ENCODE measurements at places on chromosomes 2 and 18.
A peak's percentile ranks its signal among the peaks of the same experiment; 100 is the strongest.

DNA sequence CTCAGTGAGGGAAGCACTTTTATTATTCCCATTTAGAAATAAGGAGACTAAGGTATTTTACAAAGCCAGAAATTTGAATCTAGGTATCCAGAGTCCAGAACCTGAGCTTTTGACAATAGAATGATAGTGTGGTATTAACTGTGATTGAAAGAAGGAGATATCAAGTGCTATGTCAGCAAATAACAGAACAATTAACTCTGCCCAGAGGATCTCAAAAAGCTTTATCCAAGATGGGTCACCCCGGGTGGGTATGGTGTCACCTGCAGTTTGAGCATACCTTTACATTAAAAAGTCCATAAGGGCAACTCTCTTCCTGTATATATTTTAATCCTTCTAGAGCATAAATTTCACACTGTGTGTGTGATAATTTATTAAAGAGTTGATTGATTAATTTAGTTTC is 105.4 kb downstream of the LRP1B start:
- H3K27ac ChIP-seq: no peak overlapping the region
- no peak overlapping the region for H3K4me3 ChIP-seq
- no peaks in the 10 kb centered on the region for H3K27me3 ChIP-seq
- no peak for DNase-seq
- H3K36me3 ChIP-seq: no peaks in the 10 kb centered on the region
- no peaks in the 10 kb centered on the region for H3K4me1 ChIP-seq

DNA sequence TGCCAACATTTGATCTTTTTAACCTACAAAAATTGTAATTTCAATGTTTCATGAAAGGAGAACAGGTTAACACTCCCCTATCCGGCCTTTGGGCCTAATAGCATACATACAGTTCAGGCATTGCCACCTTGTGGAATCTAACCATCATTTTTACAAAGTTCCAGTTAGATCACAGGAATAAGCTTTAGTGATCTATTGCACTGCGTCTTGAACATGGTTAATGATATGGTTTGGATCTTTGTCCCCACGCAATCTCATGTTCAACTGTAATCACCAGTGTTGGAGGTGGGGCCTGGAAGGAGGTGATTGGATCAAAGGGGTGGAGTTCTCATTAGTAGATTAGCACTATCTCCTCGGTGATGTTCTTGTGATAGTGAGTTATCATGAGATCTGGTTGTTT is 58.2 kb upstream of the NEUROD1 start:
- H3K4me1 ChIP-seq: no peaks in the 10 kb centered on the region
- no peaks in the 10 kb centered on the region for H3K36me3 ChIP-seq
- DNase-seq: no peak

GRCh38 chr2:62197011-62197924 is 1.4 kb downstream of the B3GNT2 start:
- no peaks in the 10 kb centered on the region for H3K27me3 ChIP-seq
- H3K4me1 ChIP-seq: peaks cover 64% of the 10 kb centered on the region
- no peaks in the 10 kb centered on the region for H3K36me3 ChIP-seq
- peak; percentile 73 for DNase-seq
- H3K27ac ChIP-seq: peak overlapping the region; percentile 87
- peak overlapping the region; percentile 90 for H3K4me3 ChIP-seq

DNA sequence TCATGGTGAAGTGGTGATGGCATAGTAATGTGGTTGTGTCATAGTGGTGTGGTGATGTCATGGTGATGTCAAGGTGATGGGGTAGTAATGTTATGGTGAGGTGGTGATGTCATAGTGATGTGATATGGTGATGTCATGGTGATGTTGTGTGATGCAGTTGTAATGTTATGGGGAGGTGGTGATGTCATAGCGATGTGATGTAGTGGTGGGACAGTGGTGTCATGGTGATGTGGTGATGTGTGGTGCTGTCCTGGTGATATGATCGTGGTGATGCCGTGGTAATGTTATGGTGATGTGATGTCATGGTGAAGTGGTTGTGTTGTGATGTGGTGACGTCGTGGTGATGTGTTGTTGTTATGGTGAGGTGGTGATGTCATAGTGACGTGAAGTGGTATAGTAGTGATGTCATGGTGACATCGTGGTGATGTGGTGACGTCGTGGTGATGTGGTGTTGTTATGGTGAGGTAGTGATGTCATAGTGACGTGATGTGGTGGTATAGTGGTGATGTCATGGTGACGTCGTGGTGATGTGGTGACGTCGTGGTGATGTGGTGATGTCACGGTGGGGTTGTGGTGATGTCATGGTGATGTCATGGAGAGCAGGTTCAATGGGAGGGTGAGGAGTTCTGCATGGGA is 242.7 kb upstream of the MYT1L start:
- no peak overlapping the region for H3K27ac ChIP-seq
- H3K4me1 ChIP-seq: no peaks in the 10 kb centered on the region
- H3K4me3 ChIP-seq: no peak overlapping the region

DNA sequence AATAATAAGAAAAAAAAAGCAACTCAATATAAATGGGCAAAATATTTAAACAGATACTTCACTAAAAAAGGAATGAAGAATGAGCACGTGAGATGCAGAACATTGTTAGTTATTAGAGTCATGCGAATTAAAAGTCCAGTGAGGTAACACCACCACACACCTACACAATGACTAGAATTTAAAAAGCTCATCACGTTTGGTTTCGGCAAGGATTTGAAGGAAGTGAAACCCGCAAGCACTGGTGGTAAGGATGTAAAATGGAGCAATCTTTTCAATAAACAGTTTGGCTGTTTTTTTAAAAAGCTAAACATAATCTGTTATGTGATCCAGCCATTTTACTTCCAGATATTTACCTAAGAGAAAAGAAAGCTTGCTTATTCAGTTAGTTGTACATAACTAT is 1181.6 kb upstream of the CELF4 start:
- no peak for DNase-seq
- no peaks in the 10 kb centered on the region for H3K36me3 ChIP-seq
- no peaks in the 10 kb centered on the region for H3K4me1 ChIP-seq
- H3K4me3 ChIP-seq: no peak overlapping the region
- H3K27ac ChIP-seq: no peak overlapping the region

DNA sequence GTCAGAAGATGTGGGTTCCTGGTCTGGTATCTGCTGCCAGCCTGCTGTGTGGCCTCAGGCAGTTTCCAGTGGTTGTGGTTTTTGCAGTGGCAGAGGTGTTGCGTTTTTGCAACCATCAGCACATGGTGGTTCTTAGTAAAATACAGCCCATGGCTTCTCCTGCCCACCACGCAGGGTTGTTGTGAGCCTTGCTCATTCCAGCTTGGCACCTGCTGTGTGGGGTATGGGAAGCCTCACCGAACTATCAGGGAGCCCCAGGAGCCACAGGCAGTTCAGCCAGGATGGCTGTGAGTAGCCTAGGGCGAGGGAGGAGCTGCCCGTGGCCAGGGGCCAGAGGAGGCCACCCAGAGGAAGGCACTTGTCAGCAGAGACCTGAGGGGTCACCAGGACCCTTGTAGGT is 9.8 kb downstream of the ARID5A start:
- H3K4me1 ChIP-seq: peaks cover 55% of the 10 kb centered on the region
- no peaks in the 10 kb centered on the region for H3K27me3 ChIP-seq
- H3K4me3 ChIP-seq: peak overlapping the region; percentile 19
- DNase-seq: no peak
- peak overlapping the region; percentile 21 for H3K27ac ChIP-seq
- H3K36me3 ChIP-seq: peaks cover 68% of the 10 kb centered on the region

GRCh38 chr2:47301277-47301618 is 101.7 kb upstream of the MSH2 start:
- peaks cover 7% of the 10 kb centered on the region for H3K27me3 ChIP-seq
- no peak overlapping the region for H3K4me3 ChIP-seq
- no peaks in the 10 kb centered on the region for H3K36me3 ChIP-seq
- no peak for DNase-seq

GRCh38 chr2:112162956-112163355 is 24.8 kb downstream of the FBLN7 start:
- H3K36me3 ChIP-seq: no peaks in the 10 kb centered on the region
- no peaks in the 10 kb centered on the region for H3K27me3 ChIP-seq
- H3K4me3 ChIP-seq: no peak overlapping the region
- no peak for DNase-seq

DNA sequence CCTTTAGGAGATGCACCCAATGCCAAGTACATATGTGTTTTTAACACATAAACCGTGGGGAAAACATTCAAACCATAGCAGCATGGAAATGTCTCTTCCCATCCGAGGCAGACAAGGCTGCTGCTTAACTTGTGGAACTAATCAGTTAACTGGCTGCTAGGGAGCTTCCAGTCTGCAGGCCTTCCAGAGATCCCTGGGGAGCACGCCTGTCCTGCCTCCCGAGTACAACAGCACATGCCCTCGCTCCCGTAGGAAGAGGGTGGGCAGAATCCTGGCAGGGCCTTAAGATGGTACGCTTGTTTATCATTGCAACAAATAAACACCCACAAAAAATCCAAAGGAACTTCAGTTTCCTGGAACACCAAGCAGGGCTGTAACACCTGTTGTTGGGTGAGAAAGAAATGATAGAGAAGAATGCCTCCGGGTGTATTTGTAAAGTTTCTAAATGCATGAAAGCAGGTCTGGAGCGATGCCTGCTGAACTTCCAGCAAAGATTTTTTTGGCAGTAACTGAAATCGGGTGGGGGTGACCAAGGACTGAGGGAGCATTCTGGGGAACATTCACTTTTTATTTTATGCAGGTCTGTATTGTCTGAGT is 56.2 kb downstream of the EDAR start:
- no peak overlapping the region for H3K4me3 ChIP-seq
- no peak overlapping the region for H3K27ac ChIP-seq
- H3K36me3 ChIP-seq: no peaks in the 10 kb centered on the region
- no peaks in the 10 kb centered on the region for H3K27me3 ChIP-seq
- peaks cover 4% of the 10 kb centered on the region for H3K4me1 ChIP-seq
- no peak for DNase-seq

DNA sequence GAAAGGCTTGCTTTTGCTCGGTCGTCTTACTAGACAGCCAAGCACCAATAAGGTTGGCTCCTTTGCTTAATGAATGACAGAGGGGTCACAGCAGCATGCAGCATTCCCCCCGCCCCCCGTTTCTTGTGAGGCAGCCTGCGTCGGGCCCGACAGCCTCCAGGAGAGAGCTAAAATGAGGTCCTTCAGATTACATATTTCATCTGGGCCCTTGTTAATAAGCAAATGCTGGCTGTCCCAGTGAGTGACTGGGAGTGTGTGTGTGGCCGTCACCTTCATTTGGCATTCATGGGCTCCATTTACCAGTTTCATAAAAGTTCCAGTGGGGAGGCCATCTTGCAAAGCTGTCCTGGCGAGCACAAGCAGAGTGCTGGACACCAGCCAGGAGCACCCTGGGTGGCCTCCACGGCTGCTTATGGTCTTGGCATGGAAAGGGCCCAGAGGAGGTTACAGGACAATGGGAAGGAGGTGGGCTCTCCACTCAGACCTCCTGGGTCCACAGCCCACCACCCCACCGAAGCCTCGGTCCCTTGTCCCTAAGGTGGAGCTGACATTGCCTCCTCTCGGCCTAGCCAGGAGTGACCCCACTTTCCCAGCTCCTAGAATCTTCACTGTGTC is 37.2 kb downstream of the ODC1 start:
- no peaks in the 10 kb centered on the region for H3K27me3 ChIP-seq
- no peak overlapping the region for H3K27ac ChIP-seq
- H3K36me3 ChIP-seq: peaks cover 9% of the 10 kb centered on the region

GRCh38 chr2:201126308-201127151 is 10.6 kb downstream of the CFLAR start:
- peak overlapping the region; percentile 100 for H3K4me3 ChIP-seq
- H3K36me3 ChIP-seq: peaks cover 3% of the 10 kb centered on the region
- DNase-seq: peak; percentile 66
- peak overlapping the region; percentile 93 for H3K27ac ChIP-seq

DNA sequence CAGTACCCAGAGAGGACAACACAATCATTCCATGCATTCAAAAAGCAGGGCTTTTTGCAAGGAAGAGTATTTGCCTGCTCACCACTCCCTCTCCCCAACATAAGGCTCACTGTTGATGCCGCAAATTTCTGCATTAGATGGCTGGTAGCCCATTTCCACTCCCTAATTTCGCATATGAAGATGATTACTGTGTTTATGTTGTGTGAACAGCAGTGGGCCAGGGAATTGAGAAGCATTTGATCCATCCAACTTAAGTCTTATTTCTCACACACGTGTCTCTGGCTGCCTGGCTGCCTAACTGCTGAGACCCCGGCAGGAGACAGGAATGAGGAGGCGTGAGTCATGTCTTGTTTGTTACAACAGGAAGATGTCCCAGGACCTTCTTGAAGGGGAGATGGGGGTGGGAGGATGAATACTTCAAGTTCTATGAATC is 294.1 kb downstream of the ALK start:
- no peak overlapping the region for H3K27ac ChIP-seq
- H3K4me1 ChIP-seq: no peaks in the 10 kb centered on the region
- no peak for DNase-seq
- no peaks in the 10 kb centered on the region for H3K27me3 ChIP-seq

- H3K36me3 ChIP-seq: no peaks in the 10 kb centered on the region
- no peak for DNase-seq
- no peak overlapping the region for H3K4me3 ChIP-seq
- no peak overlapping the region for H3K27ac ChIP-seq
These were observed 275.3 kb upstream of the UBE2E3 start for GRCh38 chr2:180705122-180705521.

DNA sequence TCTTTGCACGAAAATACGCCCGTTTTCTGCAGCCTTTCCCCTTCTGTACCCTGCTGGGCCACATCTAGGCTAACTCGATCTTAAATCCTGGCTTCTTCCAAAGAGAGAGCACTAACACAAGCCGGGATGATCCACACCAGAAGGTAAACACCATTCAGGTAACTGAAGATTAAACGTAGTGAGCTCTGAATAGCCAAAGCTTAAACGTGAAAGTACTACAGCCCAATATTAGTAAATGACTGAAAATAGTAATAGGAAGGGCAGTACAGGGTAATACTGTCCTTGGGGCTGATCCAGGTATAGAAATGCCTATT is 422 bp upstream of the MRPL53 start:
- H3K4me3 ChIP-seq: peak overlapping the region; percentile 92
- H3K27me3 ChIP-seq: no peaks in the 10 kb centered on the region
- H3K27ac ChIP-seq: peak overlapping the region; percentile 92
- peaks cover 19% of the 10 kb centered on the region for H3K36me3 ChIP-seq
- DNase-seq: no peak
- peaks cover 26% of the 10 kb centered on the region for H3K4me1 ChIP-seq

DNA sequence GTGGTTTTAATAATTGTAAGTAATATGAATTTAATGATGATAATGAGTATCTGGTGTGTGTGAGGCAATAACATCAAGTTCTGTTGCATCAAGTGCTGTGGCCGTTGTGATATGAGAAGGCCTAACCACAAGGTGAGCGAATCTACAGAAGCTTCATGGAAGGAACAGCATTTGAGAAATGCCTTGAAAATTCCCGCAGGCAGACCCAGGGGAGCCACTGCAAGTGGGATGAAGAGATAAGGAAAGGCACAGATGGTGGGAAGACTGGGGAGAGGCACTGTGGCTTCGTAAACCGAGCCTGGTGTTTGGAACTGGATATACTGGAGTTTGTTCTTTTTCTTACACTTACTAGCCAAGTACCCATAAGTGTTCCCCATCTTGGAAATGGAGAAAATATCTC is 357.5 kb downstream of the PTPRM start:
- no peak overlapping the region for H3K27ac ChIP-seq
- no peaks in the 10 kb centered on the region for H3K4me1 ChIP-seq
- H3K27me3 ChIP-seq: no peaks in the 10 kb centered on the region
- no peak overlapping the region for H3K4me3 ChIP-seq
